Tongue (tissue), 3 donors: ENCODE measurements at places on chromosomes 4 and X. TPM values are rescaled to one million over a fixed set of nuclear protein-coding genes. Genes with fewer than 3 reads are reported as not detected.

DNA sequence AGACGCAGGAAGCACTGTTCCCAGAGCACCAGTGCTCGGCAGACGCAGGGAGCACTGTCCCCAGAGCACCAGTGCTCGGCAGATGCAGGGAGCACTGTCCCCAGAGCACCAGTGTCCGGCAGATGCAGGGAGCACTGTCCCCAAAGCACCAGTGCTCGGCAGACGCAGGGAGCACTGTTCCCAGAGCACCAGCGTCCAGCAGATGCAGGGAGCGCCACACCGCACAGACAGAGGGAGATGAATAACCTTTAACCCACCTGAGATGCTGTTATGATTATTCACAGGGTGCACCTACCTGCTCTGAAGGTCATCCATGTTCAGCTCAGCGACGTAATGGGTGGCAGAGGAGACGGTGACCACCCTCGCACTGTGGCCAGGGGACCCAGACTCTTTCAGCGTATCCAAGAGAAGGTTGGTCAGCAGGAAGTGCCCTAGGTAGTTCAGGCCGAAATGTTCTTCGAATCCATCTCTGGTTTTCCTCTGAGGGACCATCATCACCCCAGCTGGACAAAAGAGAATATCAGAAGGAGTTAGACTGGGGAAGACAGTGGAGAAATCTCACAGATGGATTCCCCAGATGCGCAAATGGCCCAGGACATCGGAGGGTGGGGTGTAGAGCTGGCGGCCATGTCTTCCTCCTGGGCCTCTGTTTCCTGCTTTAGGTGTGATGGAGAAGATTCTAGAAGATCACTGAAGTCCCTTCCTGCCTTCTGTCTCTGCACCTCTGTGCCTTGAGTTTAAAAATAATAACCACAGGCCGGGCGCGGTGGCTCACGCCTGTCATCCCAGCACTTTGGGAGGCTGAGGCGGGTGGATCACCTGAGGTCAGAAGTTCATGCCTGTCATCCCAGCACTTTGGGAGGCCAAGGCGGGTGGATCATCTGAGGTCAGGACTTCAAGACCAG, 234.1 kb downstream of the DHRSX start:
- DNase-seq, result no peak

- DNase-seq, result no peak
These were observed 3.5 kb upstream of the RNF212 start for GRCh38 chr4:1116838-1117237.

GRCh38 chr4:164937576-164938270, 39.7 kb downstream of the TRIM61 start:
- peak; percentile 78 for DNase-seq

GRCh38 chr4:45865781-45866180, 258.1 kb downstream of the GABRG1 start:
- DNase-seq, result no peak

GRCh38 chr4:182145334-182145905, 97.8 kb upstream of the TENM3 start:
- no peak for DNase-seq

DNA sequence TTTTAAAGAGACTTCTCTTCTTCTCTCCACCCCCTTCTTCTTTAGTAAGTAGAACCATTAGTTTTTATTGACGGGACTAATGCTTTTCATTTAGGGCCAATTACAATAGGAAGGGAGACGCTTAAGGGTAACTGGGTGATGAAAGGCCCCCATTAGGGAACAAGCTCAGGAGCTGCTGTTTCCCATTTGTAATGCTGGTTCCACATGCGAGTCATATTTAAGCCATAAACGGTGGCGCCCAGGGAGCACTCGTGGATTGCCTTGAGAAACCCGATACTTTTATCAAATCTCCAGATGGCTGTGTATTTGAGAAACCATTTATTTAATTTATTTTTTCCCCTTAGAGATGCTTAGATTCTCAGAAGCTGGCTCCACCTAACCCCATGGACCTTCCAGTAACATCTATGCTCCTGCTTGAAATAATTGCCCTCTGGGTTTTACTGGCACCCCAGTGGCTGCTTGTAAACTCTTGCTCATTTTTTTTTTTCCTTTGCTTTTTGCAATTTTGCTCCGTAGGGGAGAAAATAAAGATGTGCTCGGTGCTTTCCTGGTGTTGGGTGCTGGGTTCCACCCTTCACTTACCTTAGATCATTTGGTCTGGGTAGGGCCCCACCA, 124.2 kb upstream of the MSX1 start:
- no peak for DNase-seq

GRCh38 chr4:184930026-184930425, 88.3 kb upstream of the HELT start:
- no peak for DNase-seq

DNA sequence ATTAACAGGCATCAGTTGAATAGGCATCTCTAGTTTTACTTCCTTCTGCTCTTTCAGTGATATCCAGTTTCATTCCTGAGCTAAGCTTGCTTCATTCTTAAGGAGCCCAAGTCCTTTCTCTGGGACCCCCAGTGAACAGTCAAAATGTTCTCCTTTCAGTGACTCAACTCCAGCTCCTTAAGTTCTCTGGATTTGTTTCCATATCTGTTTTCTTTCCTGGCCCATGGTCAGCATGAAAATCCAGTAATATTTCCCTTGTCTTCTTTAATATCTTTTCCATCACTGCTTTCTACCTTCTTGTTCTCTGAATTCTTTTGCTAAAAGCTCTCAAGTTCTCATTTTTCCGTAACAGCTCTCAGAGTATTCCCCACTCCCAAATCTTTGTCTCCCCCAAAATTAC, 25.5 kb downstream of the ADGRL3 start:
- DNase-seq, result no peak

DNA sequence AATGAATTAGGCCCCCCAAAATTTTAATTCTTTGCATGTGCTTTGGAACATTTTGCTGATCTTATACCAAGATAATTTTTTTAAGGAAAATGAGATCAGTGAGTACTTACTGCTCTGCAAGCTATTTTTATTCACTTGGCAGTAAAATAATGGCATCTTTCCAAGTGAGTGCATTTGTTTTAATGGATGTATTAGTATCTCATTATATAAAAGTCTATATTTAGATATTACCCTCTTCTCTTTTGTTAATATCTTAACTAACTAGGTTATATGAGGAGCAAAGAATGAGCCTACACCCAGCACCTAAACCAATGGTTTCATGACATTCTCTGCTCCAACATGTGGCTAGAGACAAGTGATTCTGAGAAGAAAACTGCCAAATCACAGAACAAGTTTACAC, 21.1 kb upstream of the ARAF start:
- peak; percentile 54 for DNase-seq

GRCh38 chrX:38438321-38438720, 85.9 kb downstream of the OTC start:
- DNase-seq, result no peak

DNA sequence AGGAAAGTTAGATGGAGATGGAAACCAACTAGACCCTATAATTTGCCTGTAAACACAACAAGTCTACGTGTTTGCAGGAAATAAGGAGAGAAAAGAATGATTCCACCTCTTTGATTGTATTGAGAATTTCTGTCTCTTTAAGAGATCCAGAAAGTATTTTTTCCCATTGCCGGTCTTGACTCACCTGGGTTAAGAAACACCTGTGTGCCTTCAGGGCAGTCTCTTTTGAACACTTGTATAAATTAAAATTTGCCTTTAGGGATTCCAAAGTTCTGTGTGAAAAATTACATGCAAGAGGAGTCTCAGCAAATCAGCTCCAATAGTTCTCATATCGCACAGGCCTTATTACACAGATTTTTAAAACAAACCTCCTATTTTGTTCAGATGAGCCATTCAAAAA, 46.0 kb upstream of the SMAD1 start:
- no peak for DNase-seq

The SPANXN2 gene
- total RNA-seq, result not detected

The KDR gene
- total RNA-seq, result 56.2 TPM

The ASB5 gene
- 206 TPM for total RNA-seq

The GPRASP3 gene
- total RNA-seq, result 9.3 TPM

The ANXA5 gene
- 198 TPM for total RNA-seq

The NRK gene
- total RNA-seq, result 256 TPM
